Astrocyte of the spinal cord (primary cell): ENCODE measurements at places on chromosomes 12 and 14.

DNA sequence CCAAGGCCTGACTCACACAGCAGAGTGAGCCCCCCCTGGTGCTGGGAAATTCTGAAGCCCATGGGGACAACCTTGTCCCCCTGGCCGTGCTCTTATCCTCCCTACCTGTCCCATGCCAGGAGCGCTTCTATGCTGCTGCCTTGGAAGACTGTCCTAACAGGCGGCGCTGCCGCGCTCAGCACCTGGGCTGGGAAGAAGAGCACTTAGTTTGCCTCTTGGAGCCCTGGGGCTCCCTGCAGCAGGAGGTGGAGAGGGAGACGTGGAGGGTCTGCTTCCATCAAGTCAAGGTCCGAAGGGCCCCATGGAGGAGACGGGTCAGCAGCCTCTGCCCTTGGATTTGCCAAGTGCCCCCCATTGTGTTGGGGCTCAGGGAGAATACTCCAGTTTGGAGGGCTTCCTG, 300.5 kb downstream of the CACNA1C start:
- no peak for DNase-seq

DNA sequence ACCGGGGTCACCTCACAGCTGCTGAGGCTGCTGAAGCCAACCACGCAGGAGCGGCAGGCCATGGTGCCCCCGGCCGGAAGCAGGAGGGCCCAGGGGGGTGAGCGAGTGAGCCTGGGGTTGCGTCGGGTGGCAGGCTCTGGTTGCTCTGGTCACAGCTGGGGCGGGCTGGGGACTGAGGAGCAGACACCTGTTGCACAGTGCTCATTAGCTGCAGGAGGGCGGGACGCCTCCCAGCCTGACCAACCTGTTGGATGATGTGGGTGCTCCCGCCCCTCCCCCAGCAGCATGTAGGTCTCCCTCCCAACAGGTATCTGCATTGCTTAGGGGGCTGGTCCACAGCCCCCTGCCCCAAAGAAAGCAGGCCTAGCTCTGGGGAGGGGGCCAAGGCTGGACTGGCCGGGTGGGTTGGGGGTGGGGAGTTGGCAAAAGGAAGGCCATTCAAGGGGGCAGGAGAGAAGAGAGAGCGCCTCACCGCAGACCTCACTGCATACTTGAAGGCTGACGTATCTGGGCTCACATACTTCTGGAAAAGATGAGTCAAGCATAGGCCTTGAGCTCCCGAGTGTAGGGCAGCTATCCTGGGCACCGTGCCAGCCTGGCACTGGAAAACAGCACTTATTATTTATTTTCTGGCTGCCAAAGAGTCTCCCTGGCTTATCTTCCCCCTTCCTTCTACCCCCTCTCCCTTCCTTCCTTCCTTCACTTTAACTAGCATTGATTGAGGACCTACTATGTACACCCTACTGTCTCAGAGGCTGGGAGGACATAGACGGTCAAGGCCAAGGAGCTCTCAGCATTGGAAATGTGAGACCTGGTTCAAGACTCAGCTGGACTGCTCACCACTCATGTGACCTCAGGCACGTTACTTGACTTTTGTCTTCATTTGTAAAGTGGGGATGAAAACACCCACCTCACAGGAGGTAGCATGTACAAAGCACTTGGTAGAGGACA, at the start of gene KRT80:
Gene KRT80, minus strand, starts transcription at position 174 of the 951 bp plus-strand sequence. Its CDS starts 112 bp downstream, at position 62.
- DNase-seq = peak; percentile 98

GRCh38 chr12:76031081-76031413, 529 bp downstream of the PHLDA1 start:
- no peak for DNase-seq

DNA sequence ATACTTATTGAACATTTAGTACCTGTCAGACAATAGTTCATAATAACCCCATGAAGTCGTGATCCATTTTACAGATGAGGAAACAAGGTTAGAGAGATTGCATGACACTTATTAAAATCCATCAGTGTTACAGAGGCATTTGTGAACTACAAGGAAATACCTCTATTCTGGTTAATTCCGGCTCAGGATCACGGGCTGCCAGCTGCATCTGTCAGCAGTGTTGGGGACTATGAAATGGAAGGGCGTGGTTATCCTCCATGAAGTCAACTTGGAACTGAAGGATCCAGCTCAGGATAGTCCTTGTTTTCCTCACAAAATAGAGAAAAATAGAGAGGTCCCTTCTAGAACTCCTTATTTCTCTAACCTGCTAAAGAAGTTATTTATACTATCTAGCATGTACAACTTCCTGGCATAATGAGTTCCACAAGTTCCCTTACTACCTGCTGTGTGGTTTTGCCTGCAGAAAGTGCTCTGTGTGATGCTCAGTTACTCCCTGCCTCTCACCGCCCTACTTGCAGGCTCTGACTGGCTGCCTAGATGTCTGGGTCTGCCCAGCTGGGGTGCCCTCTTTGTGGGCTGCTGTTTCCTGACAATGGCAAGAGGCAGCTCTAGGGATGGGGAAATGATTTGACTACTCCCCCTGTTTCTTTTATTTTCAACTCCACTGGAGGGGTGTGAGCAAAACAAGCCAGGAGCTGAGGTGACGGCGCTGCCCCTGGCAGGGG, 36.8 kb downstream of the PLXNC1 start:
- DNase-seq = no peak
